Anterior cingulate cortex (tissue), 58 donors: ENCODE measurements at places on chromosomes 3 and 15.

GRCh38 chr15:76647612-76648011, 257.5 kb downstream of the SCAPER start:
- DNase-seq, result no peak

DNA sequence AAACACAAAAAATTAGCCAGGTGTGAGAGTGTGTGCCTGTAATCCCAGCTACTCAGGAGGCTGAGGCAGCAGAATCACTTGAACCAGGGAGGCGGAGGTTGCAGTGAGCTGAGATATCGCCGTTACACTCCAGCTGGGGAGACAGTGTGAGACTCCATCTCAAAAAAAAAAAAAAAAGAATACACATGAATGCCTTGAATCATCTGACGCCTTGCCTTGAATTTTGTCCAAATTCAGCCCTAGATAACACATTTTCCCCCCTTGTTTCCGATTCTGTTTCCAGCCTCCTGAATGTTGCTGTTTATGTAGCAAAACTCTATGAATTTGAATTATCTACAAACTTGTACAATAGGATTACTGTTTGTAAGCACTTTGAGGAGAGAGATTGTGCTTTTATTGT, 98.7 kb upstream of the ARL6 start:
- DNase-seq, result no peak

DNA sequence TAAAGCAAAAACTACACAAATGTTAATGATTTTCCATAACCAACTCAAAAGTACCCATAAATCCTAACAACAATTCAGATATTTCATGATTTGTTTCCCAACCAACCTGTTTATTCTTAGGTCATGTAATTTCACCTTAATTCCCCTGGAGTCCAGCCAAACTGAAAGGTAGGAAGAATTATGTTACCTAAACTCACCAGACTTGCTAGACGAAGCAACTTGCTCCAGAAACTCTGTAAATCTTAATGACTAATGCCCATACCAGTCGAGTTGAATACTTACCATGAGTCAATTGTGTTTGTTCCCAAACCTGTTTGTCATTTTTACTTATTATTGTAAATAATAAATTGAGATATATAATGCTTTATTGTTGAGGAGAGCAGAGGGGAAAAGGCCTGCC, 1030.0 kb downstream of the TBL1XR1 start:
- DNase-seq, result no peak

- DNase-seq, result no peak
Observed at GRCh38 chr3:58519668-58520402, 17.2 kb downstream of the ACOX2 start.
